ENCODE measurements at places on chromosomes 11 and 22.

GRCh38 chr11:109075976-109076375 lies 346.0 kb upstream of the C11orf87 start:
- no peak for DNase-seq

DNA sequence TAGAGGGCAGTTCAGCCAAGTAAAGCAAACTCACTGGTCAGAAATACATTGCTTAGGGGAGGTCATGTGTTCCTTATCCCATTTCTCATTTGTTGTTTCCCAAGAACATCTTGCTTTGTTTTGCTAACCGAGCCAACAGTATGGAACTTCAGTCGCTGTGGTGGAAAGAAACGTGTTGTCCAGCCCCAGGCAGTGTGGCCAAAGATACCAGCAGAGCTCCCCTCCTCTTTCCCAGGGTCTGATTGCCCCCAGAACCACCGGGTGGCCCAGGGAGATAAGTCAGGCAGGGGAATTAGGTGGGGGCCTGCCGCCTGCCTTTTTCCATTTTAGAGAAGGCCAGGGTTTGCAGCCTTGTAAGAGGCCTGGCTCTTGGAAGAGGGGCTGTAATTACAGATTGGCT lies 98.7 kb upstream of the CRYBB3 start:
- no peak for DNase-seq

- peak; percentile 63 for DNase-seq
Measured at GRCh38 chr22:50141891-50142363, 28.6 kb upstream of the PANX2 start.

GRCh38 chr11:81658722-81659121 lies 1074.9 kb downstream of the FAM181B start:
- peak; percentile 61 for DNase-seq

GRCh38 chr22:27866135-27867084 lies 52.6 kb downstream of the PITPNB start:
- DNase-seq = no peak

- no peak for DNase-seq
Measured at GRCh38 chr22:21942407-21943343, 10.0 kb downstream of the PPM1F start.

DNA sequence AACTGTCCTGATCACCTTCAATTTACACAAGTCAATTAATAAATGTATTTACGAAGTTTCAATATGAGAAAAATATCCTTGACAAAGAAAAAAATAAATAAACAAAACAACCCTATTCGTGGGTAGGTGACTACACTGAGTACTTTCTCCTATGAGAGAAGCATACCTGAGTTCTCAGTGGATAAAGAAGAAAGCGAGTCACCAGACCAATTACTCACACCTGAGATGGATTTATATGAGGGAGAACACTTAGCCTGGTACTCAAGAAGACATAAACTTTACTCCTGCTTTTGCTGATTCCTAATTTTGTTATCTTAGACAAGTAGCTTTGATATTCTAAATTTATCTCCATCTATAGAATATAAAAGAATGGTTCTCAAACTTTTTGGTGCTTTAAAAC lies 735.2 kb upstream of the ANO3 start:
- no peak for DNase-seq
